ENCODE measurements at places on chromosomes 12 and 14.

- no peak for DNase-seq
These were observed 3.3 kb downstream of the ALDH6A1 start for GRCh38 chr14:74080820-74081460.

DNA sequence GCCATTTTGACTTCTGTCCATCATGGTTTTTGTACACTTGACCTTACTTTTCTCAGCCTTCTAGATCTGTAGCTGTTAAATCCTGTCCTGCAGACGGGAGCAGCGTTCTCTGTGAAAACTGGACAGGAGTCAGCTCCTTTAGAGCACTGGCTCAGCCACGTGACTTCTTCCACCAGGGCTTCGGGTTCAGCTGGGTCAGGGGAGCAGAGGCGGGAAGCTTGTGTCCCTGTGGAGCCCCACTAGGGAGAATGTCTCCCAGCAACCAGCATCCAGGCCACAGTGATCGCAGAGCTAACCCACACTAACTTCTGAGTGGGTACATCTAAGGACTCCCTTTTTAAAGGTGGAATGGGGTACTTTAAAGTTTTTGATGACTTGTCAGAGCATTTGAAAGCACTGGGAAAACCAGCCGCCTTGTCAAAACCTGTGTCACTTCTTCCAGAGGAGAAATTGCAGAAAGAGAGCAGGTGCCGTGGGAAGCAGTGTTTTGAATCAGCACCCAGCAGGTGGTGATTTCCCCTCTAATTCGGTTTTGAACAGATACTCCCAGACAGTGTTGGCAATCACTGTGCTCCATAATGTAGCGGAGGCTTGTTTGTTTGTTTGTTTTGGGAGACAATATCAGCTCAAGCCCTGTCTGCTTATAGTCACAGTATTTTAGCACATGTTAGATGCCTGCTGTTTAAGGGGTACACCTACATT, 17.9 kb downstream of the DERA start:
- no peak for DNase-seq

- DNase-seq: no peak
These were observed 343.1 kb downstream of the FLRT2 start for GRCh38 chr14:85873006-85873405.

GRCh38 chr12:123387508-123388176, 3.7 kb downstream of the KMT5A start:
- DNase-seq: no peak

DNA sequence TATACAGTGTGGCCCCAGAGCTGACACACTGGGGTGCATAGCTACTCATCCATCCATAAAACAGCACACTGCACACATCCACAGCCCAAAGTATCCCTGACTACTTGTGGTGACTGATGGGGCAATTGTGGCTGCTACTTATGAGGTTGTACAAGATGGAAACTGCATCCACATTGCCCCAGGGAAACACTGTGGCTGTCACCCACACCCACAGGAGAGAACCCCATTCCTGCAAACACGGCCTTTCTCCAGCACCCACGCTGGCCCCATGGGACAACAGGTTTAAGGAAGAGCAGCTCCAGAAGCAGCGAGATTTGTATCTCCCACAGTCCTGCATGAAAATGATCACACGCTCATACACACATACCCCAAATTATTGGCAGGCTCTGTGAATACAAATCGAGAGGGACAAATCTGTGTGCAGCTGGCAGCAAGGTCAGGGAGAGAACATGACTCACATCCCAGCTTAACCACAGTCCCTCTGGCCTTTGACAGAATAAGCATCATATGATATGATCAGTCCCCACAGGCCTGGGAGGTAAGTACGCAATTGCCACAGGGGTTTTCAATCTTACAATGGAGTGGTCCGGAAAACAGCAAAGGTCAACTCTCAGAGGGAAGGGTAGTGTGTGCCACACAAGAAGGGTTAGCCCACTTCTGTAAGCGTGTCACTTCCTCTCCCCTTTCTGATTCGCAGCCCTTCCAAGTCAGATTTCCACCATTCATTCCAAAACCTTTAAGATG, 61.9 kb downstream of the ESR2 start:
- DNase-seq: no peak

GRCh38 chr14:82122655-82123054, 589.0 kb upstream of the SEL1L start:
- DNase-seq: no peak

GRCh38 chr12:3725388-3726115, 27.4 kb downstream of the CRACR2A start:
- DNase-seq: no peak

GRCh38 chr14:65594153-65594881, 181.8 kb downstream of the FUT8 start:
- no peak for DNase-seq

GRCh38 chr12:5200278-5201087, 156.8 kb downstream of the KCNA5 start:
- no peak for DNase-seq

GRCh38 chr14:36315159-36315853, 5.1 kb downstream of the MBIP start:
- DNase-seq: no peak

DNA sequence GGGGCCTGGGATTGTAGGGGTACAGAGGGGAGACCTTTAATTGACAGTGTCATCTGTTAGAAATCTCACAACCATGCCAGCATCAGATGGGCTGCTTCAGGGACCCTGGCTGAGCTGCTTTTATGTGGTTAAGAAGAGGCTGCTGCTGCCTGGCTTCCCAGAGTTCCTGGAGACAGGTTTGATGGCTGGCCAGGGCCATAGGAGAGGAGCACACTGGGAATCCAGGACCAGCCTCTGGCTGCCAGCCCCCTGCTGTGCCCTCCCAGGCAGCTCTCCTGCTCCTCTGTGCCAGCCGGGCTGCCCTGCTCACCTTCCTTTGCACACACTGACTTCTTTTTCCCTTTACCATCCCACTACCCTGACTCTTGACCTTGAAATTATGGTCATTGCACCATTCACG, 507 bp upstream of the KRT73 start:
- DNase-seq: no peak

- DNase-seq: no peak
These were observed 102.9 kb downstream of the CCER1 start for GRCh38 chr12:90851800-90852718.

GRCh38 chr12:132396657-132397056, 67.3 kb upstream of the GALNT9 start:
- no peak for DNase-seq
